ENCODE measurements at places on chromosomes 13 and 19.

DNA sequence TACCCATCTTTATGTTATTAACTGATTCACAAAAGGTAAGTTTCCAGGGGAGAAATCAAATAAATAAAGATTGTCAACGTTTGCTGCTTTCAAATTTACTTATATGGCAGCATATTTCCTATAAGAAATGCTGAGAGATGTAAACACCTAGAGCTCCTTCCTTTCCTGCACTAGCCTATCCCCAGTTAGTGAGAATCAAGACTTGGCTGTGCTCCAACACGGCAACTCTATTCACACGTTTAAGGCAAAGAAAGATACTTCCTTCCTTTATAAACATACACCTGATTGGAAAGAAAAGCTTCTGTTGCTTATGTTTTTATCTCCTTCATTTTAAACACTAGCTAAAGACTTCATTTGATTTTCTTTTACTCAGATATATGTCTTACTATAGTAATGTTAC is 107.0 kb downstream of the PCDH9 start:
- no peak for DNase-seq

GRCh38 chr19:30133803-30134202 is 191.8 kb downstream of the URI1 start:
- DNase-seq: no peak

DNA sequence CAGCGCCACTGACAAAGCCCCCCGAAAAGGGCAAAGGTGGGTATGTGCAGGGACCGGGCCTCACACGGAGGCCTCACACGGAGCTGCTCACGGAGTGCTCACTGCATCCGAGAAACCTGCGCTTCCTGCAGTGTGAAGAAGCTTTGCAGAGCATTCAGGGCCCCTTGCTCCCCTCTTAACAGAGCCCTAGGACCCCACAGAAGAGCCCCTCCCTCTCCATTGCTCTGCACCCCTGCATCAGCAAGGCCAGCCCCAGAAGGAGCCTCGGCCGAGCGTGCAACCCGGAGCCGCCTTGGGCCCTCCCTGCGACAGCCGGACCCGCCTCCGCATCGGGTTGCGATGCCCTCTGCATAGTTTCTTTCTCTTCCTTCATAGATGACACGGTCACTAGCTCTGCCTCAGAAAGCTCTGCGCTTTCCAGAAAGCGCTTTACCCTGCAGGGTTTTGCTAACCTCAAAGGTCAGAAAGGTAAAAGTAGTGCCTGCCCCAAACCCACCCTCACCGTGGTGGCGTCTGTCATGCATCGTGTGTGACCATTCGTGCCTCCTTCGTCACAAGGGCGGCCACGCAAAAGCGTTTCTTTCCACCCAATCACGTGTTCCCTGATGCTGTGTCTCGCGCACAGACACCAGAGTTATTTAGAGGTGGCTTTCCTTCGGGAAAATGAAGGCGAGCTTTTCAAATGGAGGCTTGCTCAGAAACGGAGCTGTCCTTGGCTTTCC is 15.7 kb upstream of the F7 start:
- no peak for DNase-seq

GRCh38 chr19:40235238-40236025 is 8.9 kb upstream of the CCNP start:
- no peak for DNase-seq

GRCh38 chr13:24184265-24184841 is 23.8 kb downstream of the SPATA13 start:
- DNase-seq: no peak

DNA sequence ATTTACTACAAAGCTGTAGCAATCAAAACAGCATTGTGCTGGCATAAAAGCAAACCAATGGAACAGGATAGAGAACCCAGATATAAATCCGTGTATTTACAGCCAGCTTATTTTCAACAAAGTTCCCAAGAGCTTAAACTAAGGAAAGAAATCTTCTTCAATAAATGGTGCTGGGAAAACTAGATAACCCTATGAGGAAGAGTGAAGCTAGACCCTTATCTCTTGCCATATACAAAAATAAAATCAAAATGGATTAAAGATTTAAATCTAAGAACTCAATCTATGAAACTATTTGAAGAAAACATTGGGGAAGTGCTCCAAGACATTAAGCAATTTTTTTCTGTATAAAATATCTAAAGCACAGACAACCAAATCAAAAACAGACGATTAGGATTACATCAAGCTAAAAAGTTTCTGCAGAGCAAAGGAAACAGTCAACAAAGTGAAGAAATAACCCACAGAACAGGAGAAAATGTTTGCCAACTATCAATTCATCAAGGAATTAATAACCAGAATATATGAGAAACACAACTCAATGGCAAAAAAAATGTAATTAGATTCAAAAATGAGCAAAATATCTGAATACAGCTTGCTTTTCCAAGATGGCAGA is 480.7 kb downstream of the LMO7 start:
- no peak for DNase-seq
